Esophagus squamous epithelium (tissue), 5 donors: ENCODE measurements at places on chromosomes 6 and 20.

GRCh38 chr6:107386340-107386739 lies 73.0 kb downstream of the PDSS2 start:
- DNase-seq: no peak

DNA sequence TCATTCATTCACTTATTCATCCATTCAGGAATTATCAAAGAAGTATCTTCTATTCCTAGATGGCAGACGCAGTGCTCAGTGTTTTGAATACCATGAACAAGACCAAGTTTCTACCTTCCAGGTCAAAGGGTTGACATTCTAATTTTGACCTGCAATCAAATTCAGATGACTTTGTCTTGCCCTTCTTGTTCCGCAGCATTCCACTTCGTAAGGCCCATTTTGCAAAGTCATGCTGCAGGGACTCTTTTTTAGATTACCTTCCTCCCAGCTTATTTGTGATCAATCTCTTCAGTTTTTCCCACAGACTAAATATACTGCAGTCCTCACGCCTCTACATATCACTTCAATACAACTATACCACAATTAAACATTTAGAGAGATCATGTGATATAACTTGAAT lies 7.1 kb upstream of the TAAR1 start:
- no peak for DNase-seq

GRCh38 chr6:109867970-109868358 lies 110.1 kb upstream of the GPR6 start:
- DNase-seq: no peak

- no peak for DNase-seq
Measured at GRCh38 chr6:45634231-45634630, 256.5 kb upstream of the SUPT3H start.

DNA sequence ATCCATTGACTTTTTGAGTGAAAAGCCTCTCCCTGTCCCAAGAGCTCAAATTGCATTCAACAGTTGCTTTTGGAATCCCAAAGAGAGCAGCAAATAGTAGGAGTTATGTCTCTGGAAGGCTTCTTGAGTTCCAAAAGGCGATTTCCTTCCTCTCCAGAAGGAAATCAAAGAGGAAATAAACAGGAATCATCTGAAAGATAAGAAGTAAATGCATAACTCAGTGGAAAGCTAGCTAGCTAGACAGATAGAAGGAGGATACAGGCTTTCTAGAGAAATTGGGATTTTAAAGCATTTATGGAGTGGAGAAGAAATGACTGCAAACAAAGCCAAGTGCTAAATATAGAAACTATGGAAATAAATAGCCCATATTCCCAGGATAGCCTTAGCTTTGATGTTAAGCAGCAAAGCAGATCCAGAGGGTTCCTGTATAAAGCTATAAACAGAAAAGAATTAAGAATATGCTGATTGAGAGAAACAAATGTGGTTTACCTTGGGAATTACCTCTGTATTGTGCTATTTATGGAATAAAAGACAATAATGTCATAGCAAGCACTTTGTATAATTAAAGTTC lies 214.7 kb downstream of the PLCB1 start:
- no peak for DNase-seq

- no peak for DNase-seq
Measured at GRCh38 chr6:6331946-6332601, 11.6 kb upstream of the F13A1 start.

DNA sequence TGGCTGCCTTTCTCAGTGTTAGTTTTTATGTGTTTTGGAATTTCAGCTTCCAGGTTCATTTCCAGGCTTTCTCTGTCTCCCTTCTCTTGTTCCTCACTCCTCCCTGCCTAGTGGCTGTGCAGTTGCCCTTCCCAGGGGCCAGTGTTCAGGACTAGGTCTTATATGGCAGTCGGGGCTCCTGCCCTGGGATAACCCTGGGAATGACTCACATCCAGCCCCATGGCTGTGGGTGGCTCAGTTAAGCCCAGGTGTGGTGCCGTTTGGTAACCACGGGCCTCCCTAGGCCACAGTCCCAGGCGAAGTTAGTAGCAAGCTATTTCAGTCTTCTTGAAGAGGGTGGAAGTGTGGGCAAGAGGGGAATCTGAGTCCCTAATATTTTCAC lies 57.4 kb upstream of the DDR1 start:
- no peak for DNase-seq

DNA sequence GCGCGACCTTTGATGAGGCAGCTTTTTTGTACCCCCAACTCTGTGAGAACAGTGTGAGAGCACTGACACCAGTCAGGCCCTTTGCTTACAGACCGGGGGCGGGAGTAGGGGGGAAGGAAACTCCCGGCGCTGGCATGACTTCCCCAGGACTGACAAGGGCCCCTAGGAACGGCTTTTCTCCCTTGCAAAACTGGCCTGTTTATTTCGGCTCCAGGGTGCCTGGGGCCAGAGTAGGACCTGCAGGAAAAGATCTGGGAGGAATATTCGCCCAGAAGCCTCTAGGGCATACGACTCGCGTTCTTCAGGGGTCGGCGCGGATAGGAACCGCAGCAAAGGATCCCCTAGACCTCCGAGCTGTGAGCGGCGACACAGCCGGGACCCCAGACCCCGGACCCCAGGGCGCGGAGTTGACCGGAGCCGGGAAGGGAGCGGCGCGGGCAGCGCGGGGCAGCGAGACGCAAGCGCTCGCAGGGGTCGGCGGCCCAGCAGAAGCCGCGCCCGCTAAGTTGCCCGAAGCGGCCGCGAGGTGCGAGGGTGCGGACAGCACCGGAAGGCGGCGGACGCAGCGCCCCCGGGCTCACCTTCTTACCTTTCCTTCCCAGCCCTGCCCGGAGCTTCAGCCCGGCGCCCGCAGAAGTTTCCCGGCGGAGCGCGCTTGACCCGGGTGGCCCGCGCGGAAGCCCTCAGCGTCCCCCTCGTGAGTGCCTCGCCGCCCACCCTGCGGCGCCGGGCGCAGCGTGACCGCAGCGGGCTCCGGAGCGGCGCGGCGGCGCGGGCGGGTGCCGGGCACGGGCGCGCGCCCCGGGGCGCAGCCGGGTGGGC lies at the start of gene POPDC3:
Gene POPDC3 (minus strand): TSS at position 771 of the 822 bp plus-strand sequence. CDS start 18,105 bp downstream, outside the sequence.
- DNase-seq: no peak

- no peak for DNase-seq
Measured at GRCh38 chr20:50083034-50083433, 29.9 kb downstream of the UBE2V1 start.

GRCh38 chr6:34455831-34456230 lies 10.0 kb upstream of the PACSIN1 start:
- no peak for DNase-seq

DNA sequence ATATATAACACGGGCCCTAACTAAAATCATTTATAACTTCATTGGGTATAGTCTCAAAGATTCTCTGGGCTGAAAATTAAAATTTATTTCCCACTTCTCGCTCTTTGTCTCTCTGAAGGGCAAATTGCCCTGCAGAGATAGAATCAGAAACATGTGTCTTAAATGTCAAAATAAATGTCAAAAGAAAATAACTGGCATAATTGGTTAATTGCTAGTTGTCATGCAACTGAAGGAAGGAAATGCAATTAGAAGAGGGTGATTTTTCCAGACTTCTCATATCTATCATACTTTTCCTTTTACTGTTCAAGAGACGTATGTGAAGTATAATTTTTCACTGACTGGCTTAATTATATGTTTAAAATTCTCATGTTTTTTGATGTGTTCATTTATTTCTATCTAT lies 80.3 kb upstream of the HMGCLL1 start:
- no peak for DNase-seq

GRCh38 chr20:22901921-22902320 lies 133.2 kb upstream of the SSTR4 start:
- no peak for DNase-seq

DNA sequence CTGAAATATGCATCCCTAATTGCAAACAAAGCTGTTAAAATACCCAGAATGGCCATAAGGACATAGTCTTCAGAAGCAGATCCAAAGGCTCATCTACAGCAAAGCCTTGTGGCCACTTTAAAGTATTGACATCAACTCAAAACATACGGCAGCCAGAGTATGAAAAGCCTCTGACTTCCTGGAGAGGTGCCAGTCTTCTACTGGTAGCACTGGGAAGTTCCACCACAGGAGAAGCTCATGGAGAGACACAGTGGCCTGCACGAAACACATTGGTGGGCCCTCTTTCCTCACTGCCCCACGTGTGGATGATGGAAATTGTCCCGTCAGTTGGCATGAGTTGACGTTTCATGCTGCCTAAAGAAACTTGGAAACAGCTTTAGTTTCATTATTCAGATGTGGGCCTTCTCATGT lies 202.6 kb upstream of the HEY2 start:
- DNase-seq: no peak

DNA sequence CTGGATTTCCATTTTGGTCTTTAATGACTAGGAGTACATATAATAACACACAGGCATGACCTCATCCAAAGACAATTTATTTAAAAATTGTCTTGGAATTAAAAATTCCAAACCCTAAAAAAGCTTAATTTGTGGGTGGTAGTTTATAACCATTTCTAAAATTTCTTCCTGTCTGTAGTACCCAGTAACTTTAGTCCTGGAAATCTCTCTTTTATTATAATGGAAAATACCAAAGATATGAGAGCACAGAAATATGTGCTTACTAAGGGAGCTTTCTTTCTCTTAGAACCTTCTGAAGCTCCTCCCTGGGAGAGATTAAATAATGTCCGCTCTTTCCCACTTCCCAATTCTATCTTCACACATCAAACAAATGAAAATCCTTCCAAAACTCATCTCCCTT lies 70.5 kb upstream of the PRL start:
- DNase-seq: no peak

GRCh38 chr20:24668384-24668702 lies 198.9 kb downstream of the SYNDIG1 start:
- DNase-seq: no peak

- no peak for DNase-seq
Measured at GRCh38 chr6:79756496-79756895, 125.4 kb downstream of the SH3BGRL2 start.

GRCh38 chr6:158361961-158362669 lies 49.9 kb downstream of the TULP4 start:
- no peak for DNase-seq

GRCh38 chr20:14925300-14925699 lies 587.9 kb upstream of the FLRT3 start:
- no peak for DNase-seq

- DNase-seq: no peak
Measured at GRCh38 chr6:51007237-51007636, 188.6 kb downstream of the TFAP2B start.

GRCh38 chr6:17865798-17866725 lies 121.4 kb downstream of the KIF13A start:
- DNase-seq: no peak

DNA sequence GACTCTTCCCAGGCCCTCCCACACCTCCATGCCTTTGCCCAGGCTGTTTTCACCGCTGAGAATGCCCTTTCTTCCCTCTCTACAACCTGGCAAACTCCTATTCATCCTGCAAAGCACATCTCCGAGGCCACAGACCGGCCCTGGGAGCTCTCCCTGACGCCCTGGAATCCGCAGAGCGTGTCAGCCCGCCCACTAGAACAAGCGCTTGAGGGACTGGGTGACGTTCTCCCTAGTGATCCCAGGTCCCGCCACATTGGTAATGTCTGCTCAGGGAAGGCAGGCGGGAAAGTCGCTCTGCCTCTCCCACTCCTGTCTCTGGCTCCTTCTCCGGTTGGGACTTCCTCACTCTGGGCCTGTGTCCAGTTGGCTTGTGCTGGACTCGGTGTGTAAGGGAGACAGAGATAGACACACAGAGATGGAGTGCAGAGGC lies 61.6 kb downstream of the SRC start:
- DNase-seq: no peak

- DNase-seq: no peak
Measured at GRCh38 chr20:44580581-44581268, 1.7 kb upstream of the PKIG start.

DNA sequence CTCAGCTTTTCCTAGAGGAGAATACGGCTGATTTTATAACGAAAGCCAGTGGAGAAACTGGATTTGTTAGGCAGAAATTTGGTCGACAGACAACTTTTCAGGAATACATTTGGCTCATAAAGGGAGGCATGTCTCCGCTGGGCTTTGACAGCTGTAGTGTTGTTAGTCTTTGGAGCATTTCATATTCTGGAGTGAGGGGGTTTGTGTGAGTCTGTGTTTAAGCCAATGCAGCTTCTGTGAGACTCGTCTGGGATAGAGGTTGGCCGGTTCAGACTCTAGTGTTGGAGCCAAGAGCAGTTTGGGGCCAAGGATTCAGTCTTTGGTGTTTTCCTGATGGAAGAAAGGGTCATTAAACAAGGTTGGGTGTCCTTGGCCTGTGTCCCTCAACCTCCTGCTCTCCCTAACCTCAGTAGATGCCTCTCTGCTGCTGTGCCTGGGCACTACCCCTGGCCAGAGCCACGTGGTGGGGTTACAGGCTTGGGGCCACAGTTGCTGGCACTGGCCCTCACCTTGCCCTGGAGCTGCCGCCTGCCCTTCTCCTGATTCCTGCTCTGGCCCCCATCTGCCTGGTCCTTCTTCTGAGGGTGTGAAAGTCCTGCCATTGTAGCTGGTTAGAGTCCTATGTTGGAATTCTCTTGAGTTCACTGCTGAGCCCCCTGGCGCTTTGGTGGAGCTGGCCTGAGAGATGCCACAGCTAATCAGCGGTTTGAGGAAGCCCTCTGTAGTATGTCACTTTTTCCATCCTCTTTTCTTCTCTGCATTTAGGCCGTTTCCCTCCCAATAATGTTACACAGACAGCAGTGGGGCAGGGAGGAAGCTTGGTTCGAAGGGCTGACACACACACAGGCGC lies 6.9 kb downstream of the PTK7 start:
- DNase-seq: no peak

GRCh38 chr6:16481697-16482399 lies 243.5 kb downstream of the GMPR start:
- no peak for DNase-seq

- DNase-seq: no peak
Measured at GRCh38 chr20:61936701-61937131, 129.0 kb downstream of the TAF4 start.

- DNase-seq: no peak
Measured at GRCh38 chr6:109738255-109738654, 47.2 kb downstream of the FIG4 start.

- no peak for DNase-seq
Measured at GRCh38 chr6:71012866-71013469, 56.1 kb upstream of the B3GAT2 start.

DNA sequence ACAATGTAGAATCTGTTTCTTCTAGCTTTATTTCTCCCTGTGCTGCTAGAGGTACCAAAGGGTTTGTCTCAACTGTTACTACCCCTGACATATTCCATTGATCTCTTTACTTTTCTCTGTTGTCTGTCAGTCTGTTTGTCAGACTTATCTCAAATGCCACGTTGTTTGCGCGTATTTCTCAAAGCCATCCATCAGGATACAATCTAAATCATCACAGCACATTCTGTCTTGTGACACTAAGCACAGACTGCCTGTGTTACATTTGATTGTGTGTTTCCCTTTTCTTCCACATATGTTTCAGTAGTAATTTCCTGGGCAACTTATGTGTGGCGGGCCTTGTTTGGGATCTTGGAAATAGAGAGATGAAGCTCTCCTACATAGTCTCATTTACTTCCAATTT lies 30.2 kb upstream of the SERINC3 start:
- DNase-seq: no peak

DNA sequence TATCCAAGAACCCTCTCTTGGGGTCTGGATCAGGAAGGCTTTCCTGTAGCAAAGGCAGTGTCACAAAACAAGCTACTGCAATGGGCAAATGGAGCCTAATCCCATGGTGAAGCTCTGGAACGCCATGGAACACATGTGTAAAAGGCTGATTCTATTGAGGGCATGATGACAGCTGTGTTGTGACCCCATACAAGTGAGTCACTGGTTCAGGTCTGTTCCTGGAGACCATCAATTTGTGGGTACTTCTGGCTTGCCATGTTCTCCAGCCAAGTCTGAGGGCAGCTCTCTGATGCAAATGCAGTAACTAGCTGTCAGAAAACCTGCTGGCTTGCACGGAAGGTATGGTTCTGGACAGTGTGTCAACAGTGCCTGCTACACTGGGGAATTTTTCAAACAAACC lies 33.3 kb upstream of the ECHDC1 start:
- no peak for DNase-seq
